ENCODE measurements at places on chromosomes 3 and 15.

DNA sequence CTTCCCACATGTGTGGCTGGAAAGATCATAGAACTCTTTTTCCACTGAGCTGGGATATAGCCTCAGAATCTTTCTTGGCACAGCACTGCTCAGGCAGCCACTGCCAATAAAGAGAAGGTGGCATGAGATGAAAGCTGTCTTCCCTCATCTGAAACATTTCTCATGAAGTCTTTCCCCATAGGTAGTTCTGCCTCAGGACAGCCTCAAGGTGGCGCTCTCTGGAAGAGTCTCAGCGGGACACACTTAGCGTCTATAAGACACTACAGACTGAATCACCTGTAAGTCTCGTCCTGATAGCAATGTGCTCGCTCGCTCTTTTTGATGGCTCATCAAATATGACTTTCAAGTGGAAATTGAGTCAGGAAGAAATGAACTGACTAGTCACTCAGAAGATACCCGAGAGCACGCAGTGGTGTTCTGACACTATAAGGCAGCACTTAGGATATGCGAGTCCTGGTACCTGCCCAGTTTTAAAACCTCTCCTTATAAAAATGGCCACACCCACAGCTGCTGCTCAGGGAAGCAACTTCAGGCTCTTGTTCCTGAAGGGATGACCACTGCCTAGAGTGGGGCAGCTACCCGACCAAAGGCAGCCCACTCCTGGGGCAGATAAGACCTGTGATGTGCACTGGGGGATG, 269.5 kb downstream of the SUCLG2 start:
- DNase-seq: no peak

DNA sequence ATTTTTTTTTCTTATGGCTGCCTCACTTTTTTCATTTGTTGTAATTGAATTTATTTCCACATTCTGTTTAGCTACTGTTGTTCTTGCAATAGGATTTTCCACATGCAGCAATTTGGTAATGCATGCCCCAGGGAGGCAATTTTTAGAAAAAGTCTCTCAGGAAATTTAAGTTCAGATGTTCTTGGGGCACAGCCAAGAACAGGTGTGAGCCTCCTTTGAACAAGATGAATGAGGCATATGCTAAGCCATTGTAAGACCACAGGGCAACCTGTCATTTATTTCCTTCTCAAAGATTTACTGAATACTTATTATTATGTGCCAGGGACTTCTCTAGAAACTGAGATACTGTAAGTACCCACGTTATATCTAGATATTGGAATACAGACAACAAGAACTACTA, 549.5 kb downstream of the DIPK2A start:
- DNase-seq: no peak

DNA sequence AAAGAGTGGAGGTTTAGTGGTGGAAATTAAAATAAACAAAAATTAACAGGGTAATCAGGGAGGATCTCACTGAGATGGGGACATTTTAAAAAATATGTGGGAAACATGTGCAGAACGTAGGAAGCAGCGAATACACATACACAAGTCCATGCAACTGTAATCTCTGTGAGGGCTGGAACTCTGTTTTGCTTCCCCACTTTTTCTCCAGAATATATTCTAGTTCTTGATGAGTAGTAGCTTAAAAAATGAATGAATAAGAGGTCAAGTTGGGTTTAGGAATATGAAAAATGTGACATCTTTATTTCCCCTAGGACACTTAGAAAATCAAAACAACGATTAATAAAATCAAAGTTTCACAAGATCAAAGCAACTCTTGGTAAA, 312.2 kb upstream of the ZNF717 start:
- DNase-seq: no peak

GRCh38 chr3:140276703-140277102, 341.7 kb downstream of the CLSTN2 start:
- no peak for DNase-seq

DNA sequence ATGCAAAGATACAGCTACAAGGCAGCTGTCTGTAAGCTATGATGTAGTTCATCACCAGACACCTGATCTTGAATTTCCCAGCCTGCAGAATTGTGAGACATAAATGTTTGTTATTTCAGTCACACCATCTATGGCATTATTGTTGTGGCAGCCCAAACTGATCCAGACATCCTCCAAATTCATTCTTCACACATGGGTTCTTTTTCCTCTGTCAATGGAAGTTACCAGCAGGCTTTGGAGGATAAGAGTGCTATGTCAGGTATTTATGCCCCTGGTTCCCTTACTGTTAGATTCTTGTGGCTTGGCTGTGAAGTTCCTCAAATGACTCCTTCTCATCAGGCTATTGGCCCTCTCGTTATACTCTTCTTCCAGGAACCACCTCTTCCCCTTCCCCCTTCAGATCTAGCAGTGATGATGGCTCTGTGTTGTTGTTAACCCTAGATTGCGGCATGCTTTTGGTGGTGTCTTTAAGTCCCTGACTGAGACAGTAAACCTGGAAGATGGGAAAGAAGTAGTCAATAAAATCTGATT, 91.0 kb upstream of the CHMP2B start:
- no peak for DNase-seq

DNA sequence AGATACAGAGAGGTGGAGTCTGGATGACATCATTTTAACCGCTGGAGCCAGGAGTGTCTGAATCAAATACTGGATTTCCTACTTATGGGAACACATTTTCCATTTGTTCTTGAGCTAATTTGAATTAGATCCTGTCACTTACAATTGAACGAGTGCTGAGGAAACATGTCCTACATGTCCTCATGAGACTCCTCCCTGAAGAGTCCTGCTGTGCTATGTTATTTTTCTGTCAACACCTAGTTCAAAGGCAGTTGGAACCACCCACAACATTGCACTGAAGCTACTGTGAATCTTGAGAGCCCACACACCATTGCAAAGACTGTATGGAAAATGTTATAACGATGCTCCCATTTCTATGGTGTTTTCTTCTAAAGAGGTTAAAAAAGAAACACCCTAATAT, 123.5 kb upstream of the CRBN start:
- no peak for DNase-seq

- DNase-seq: no peak
Measured at GRCh38 chr3:157098121-157098822, 61.7 kb downstream of the CCNL1 start.

DNA sequence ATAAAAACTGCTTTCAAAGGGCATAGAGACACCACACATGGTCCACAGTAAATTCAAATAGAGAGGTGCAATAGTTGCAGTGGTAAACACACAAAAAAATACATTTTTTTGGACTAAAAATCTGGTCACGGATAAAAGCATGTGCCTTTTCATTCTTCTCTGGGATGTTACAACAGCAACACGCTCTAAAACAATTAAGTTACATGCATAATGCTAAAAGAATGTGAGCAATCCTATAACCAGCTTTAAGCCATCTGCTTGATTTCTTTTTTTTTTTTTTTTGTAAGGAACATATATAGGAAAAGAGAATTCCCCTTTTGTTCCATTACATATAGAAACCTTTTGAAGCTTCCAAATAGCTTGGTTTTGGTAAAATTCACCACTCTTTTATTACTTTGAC, 20.0 kb downstream of the WNT5A start:
- no peak for DNase-seq

DNA sequence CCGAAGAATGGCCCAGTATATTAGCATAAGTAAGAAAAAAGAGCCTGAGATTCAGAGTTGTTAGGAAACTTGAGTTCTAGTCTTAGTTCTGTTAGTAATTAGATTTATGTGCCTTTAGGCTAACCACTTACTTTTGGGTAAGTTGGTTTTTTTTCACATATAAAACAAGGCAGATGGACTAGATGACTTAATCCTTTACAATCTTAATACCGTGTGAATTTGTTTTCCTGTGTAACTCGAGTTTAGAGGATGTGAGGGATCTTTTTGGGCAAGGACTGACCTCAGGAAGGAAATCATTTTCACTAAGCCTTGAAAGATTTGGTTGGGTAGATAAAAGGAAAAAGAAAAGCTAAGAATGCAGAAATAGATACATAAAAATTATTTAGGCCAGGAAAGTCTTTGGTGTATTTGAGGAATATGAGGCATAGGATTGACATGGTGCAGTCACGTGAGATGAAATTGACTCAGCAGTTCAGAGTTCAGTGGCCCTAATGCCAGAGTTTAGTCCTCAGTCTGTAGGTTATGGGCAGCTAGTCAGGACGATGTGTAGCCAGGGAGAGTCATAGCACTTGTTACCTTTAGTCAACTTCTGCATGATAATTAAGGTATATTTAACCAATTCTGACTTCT, 34.6 kb downstream of the PAK2 start:
- DNase-seq: no peak

GRCh38 chr3:36729204-36730056, 34.9 kb downstream of the DCLK3 start:
- DNase-seq: no peak

DNA sequence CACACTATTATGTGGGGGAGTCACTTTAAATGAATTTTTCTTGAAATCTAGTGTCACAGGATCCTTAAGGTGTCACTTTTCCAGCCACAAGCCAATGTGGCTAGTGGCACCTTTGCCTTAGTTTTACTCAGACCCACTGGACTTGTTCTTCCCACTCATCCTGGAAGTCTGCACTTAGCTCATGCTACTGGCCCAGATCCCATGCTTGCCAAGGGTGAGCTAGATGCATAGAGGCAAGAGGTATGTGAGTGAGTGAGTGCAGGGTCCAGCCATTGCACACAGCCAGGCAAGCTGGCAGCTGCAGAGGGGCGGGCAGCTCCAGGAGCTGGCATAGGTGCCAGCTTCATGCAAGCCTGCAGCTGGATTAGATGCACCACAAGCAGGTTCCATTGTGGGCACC, 81.0 kb downstream of the CGGBP1 start:
- DNase-seq: no peak

DNA sequence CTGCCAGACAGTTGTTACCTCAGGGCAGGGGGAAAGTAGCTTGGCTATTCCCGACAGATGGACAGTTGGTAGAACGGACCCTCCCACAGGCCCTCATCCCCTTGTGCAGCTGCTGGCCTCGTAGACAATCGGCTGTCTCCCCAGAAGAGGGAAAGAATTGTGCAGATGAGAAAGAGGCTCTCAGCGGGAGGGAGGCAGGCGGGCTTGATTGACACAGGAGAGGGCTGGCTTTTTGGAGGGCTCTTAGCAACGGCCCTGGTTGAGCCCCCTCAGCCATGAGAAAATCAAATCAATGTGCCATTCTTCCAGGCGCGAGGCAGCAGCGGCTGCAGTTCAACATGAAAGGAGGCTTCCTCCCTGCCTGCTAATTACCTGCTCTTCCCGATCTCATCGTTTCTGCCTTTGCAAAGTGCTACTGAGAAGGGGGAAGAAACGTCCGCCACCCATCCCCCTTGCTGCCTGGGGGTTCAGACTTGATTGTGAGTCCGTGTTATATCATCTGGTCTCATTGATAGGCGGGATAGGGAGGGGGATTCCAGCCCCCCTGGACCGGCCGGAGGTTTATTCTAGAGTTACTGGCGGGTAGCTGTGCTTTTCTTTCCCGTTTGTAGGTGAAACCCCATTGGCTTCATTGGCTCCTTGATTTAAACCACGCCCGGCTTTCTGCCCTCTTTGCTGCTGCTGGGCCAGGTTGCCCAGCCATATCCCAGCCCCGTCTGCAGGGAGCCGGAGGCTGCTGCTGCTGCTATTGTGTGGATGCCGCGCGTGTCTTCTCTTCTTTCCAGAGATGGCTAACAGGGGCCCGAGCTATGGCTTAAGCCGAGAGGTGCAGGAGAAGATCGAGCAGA, at the start of gene TAGLN3:
TAGLN3 (plus strand) TSS at position 287 of the 848 bp plus-strand sequence; CDS start at position 788, 501 bp downstream.
- DNase-seq: no peak

- DNase-seq: no peak
Measured at GRCh38 chr3:12188328-12188648, 29.6 kb upstream of the TIMP4 start.

- DNase-seq: peak; percentile 52
Measured at GRCh38 chr3:141876381-141876890, at the start of gene ATP1B3. ATP1B3 (plus strand) TSS chr3:141876643; CDS start chr3:141876802, 159 bp downstream.

- DNase-seq: no peak
Measured at GRCh38 chr3:53668872-53669271, 174.5 kb downstream of the CACNA1D start.

DNA sequence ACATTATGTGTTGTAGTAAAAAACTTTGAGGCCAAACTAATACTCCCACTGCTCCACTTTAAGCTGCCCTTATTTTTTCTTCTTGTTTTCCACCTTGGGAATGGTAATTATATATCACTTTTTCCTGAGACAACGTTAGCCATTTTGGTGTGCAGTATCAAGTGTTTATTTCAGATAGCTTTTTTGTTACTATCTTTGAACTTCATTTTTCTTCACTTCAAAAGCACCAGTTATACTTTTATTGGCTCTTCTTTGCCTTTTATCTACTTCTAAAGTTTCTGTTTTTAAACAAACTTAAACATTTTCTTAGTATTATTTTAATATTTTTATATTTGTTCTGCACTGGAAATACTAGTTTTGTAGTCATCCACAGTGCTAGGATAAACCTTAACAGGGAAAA, 6.5 kb downstream of the TOPAZ1 start:
- DNase-seq: no peak

GRCh38 chr3:38314112-38314763, 32.1 kb downstream of the SLC22A14 start:
- no peak for DNase-seq

- no peak for DNase-seq
Measured at GRCh38 chr15:99110581-99111320, 5.9 kb downstream of the SYNM start.

- no peak for DNase-seq
Measured at GRCh38 chr15:44064706-44065105, 130.4 kb downstream of the FRMD5 start.

GRCh38 chr3:49173116-49173791, 1.9 kb downstream of the KLHDC8B start:
- DNase-seq: no peak

- DNase-seq: no peak
Measured at GRCh38 chr15:89559769-89560264, 15.5 kb upstream of the TICRR start.

DNA sequence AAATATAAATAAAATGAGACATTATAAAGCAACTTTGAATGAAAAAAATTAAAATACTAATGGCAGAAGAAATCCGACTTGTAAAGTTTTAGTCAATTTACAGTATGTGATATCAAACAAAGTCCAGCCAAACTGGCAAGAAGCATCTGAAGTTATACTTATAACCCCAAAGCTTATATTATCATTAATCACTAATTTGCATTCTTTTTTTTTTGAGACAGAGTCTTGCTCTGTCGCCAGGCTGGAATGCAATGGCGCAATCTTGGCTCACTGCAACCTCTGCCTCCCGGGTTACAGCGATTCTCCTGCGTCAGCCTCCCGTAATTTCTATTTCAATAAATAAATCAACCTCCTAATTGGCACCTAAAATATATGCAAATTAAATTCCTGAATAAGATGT, 80.1 kb downstream of the AQR start:
- DNase-seq: no peak

- no peak for DNase-seq
Measured at GRCh38 chr3:125340121-125340520, 35.0 kb downstream of the ZNF148 start.

- DNase-seq: no peak
Measured at GRCh38 chr3:169272532-169272931, 391.0 kb downstream of the MECOM start.

DNA sequence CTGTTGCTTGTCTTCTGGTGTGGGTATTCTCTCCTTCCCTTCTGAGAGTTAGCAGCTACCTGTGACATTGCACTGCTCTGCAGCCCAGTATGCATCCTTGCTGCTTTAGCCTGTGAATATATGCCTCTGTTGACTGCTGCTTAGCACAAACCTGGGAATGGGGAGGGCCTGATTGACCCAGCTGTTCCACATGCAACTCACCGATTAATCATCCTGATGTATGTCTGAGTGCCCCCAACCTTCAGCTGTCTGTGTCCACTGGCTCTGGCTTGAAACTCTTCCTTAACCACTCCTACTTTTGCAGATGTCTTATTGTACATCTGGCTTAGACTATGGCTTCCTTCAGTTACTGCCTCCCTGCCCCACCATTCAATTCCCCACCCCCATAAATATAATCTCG, 119.1 kb downstream of the RASA2 start:
- DNase-seq: no peak

- no peak for DNase-seq
Measured at GRCh38 chr3:79159736-79160135, 608.1 kb downstream of the ROBO1 start.

Measured in stimulated activated CD8-positive, alpha-beta memory T cell treated with anti-CD3 and anti-CD28 coated beads, Interleukin-4, amount 100 ng/mL, for 4 hours (primary cell).